Kidney epithelial cell (primary cell): ENCODE measurements at places on chromosomes 11 and 22.

DNA sequence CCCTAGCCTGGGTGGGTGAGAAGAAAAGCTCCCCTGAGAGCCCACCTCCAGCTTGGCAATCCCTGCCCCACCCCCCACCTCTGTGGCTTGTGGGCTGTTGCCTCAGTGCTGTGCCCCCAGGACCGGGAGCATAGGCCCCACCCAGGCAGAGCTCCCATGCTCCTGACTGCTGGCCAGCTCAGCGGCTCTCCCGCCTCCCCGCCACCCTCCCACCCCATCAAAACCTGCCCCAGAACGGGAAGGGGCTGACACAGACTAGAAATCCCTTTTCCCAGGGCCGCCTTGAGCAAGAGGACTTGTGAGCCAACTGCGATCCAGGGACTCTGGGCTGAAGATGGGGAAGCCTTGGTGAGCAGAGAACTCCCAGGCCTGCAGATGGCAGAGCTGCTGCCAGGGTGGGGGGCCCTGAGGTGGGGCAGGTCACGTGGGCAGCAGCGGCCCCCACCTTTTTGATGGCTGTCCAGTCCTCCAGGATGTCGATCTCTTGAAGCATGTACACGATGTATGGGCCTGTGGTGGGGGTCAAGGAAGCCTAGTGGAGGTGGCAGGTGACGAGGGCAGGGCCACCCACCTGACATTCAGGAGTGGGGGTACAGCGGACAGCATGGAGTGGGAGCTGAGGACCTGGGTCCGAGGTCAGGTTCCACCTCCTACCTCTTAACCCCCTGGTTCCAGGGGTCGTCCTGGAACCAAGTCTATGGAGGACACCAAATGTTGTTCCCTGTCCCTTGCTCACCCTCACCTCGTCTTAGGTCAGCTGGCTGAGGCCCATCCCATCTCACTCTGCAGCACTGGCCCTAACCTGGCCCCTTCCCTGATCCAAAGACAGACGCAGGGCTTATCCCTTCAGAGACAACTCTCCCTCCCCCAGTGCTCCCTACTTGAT lies 2.3 kb upstream of the RIN1 start:
- no peak for DNase-seq

DNA sequence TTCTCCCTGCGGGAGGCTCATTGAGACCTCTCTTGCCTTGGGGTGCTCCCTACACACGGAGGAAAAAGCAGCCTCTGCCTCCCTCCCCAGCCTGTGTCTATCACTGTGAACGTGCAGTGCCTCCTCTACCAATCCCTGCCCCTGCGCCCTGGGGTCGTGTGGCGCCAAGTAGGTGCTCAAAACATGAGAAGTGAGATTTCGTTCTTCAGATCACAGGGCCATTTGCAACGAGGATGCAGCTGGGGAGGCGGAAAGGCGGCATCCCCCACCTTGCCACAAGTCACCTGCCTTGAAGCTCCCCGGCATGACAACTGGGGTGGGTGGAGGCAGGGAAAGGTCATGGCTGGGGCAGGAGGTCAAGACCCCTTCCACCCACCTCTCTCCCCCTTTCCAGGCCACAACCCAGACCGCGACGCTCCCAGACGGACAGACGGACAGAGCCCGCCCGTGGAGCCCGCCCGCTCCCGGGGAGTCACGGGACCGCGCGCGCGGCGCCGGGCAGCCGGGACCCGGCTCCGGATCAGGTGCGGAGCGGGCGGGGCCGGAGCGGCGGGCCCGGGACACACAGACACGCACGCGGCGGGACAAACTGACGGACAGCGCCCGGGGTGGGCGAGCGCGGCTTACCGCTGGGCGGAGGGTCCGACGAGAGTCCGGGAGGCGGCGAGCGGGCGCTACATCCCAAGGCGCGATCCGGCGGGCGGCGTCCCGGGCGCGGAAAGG lies 485 bp downstream of the KCNJ4 start:
- DNase-seq: no peak

GRCh38 chr11:37598381-37598780 lies 1000.3 kb upstream of the RAG2 start:
- DNase-seq: no peak

GRCh38 chr11:24592360-24592759 lies 95.5 kb downstream of the LUZP2 start:
- DNase-seq: no peak
